ENCODE measurements at places on chromosomes 7 and 10.

DNA sequence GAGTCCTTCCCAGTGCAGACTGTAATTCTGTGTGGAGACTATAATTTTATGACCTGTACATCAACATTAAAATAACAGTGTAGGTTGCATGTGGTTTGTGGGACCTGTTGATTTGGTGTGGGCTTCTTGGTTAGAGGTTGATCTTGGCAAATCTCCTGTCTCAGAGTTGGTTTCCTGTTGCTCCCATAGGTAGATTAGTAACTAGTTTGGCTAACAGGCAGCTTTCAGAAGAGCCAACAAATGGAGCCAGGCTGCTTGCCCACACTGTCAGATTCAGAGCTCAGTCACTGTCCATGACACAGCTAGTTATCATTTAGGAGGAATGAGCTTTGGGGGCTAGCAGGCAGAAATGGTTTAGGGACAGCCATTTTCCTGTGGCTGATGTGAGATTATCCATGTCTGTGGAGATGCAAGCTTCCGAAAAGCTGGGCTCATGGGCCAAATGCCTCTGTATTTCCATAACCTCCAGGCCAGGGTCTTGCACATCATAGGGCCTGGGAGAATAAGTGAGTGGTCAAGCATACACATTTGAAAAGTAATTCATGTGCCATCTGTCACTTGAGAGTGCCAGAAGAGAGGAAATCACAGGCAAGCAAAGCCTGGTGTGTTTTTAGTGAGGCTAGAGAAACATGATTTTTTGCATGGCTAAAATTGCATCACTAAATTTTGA lies 33.4 kb downstream of the CCM2 start:
- no peak for DNase-seq

DNA sequence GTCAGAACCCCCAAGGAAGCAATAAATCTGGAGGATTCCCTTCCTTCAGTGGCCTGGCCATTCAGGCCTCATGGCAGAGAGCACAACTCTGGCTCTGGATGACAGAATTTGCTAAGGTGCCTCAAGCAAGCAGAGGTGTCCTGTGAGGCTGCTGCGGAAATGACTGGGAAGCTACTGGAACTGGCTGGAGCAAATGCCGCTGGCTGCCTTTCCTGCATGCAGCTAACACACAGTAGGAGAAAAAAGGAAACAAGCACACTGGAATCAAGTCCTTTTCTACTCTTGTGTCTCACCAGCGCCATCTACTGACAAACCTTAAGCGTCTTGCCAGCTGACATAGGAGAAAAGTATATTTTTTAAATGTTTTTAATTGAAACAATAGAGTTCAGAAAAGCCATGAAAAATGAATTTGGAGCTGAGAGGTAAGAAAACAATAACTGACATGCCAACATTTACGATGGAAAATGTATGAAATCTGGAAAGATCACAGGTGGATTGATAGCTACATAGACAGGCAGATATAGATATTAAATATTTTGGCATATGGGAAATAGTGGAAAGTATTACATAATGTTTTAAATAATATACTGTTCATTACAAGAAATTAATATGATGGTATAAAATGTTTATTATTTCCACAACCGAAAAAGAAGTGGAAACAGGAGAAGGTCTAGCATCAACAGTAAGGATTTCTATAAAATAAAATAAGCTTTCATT lies 951.6 kb downstream of the ANKRD7 start:
- DNase-seq = peak; percentile 84

DNA sequence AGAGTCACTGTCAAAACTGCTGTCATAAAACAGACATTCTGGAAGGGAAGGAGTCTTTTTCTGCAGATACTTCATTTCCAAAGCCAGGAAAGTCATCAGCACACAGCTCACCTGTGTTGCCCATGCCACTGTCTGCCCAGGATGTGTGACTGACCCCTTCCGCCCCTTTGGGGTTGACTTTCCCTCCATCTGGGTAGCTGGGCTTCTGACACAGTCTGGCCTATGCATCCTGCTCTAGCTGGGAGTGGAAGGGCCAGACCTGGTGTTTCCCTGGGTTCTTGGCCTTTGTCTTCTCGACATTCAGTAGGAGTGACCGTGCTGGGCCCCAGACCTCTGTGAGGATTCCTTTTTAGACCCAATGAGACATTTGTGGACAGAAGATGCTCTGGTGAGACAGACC lies 378.9 kb upstream of the NUPR2 start:
- DNase-seq = no peak

- DNase-seq = peak; percentile 68
These were observed 337.7 kb upstream of the NPVF start for GRCh38 chr7:25565949-25566348.

DNA sequence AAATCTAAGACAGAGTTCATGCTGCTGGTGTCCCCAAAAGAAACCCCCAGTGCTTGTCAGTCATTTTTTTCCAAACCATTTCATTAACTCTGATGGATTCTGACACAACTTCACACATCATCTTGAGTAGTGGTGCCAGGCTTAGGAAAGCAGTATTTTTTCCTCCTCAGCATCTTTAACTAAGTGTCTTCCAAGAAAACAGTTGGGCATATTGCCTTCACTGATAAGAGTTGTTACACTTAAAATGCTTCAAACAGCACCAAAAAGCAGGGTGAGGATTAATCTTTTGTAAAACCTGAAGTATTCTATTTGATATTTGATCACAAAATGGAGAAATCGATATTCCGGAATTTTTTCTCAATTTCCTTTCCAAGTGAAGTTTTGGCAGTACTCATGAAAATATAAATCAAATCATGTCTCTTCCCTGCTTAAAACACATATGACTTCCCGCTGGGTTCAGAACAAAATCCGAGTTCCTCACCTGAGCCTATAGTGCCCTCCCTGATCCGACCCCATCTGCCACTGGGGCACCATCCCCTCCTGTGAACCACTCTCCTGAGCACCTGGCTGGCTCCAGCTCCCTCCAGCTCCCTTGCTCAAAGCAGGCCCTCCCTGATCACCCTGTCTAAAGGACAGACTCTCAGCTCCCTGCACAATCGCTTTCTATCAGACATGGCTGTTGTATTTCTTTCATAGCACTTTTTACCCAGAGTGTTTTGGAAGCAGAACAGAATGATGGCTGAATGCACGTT lies 61.6 kb downstream of the CYTH3 start:
- no peak for DNase-seq

GRCh38 chr7:33550979-33551378 lies 354.4 kb upstream of the BMPER start:
- DNase-seq = no peak

DNA sequence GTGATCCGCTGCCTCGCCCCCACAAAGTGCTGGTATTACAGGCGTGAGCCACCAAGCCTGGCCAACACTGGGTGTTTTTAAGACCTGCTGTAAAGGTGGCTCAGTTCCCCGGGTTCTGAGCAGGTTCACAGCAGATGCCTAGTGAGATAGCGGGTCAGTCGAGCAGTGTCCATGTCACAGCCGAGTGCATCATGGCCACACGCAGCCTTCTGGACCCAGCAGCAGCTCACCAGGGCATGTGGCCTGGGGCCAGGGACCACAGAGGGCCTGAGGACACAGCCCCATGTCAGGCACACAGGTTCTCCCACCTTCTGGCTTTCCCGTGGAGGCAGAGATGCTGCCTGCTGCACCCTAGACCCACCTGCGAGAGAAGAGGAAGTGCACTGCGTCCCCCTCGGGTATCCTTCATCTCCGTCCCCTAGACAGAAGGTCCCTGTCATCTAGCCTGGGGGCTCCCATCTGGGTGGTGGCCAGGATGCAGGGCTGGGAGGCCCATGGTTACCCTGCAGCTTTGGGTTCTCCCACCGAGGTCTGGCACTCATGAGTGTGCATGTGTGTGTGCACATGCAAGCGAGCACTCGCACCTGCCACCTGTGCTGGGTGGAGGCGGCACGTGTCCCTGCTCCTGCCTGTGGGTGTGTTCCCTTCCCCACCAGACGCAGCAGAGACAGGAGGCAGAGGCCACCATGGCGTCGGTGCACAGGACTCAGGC lies 98.6 kb downstream of the NKX6-2 start:
- no peak for DNase-seq

- no peak for DNase-seq
These were observed 16.7 kb upstream of the CADPS2 start for GRCh38 chr7:122902751-122903495.

DNA sequence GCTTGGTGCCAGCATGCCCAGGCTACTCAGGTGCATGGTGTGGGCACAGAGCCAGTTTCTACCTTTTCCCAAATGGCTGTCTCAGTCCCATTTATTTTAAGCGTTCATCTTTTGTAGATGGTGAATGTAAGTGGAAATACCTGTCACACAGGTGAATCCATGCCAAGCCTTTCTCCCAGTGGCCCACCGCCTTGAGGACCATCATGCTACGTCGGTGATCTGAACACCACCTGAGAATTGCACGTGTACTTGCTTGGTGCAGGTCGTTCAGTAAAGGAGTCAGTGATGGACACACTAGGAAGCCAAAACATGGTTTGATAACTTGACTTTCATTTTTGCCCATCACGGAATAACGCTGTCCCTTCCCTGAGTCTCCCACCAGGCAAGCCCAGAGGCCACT lies 666.7 kb upstream of the FOXK1 start:
- DNase-seq = no peak

GRCh38 chr10:70753026-70753663 lies 32.0 kb downstream of the TBATA start:
- peak; percentile 42 for DNase-seq

DNA sequence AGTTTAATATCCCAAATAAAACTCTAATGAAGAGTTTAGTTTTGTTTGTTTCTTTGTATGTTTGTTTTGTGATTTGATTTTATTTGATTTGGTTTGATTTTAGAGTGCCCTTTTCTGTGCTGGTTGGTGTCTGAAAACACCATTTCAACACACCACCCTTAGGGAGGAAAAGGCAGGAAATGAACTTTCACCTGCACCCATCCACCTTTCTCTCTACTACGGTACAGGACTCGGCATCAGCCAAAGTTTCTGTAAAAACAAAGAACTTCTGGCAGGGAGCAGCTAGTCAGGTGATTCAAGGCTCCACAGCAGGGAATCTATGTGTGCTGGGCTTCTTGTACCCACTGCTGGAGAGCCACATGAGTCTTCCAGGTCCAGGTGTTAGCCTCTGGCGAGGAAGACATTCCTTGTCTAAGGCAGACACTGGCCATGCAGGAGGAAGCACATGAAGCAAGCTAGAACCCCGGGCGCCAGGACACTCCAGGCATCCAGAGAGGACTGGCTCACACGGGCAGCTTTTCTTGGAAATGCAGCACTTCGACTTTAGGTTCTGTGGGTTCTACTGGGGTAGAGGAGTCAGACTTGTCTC lies 22.1 kb upstream of the STK17A start:
- DNase-seq = no peak

DNA sequence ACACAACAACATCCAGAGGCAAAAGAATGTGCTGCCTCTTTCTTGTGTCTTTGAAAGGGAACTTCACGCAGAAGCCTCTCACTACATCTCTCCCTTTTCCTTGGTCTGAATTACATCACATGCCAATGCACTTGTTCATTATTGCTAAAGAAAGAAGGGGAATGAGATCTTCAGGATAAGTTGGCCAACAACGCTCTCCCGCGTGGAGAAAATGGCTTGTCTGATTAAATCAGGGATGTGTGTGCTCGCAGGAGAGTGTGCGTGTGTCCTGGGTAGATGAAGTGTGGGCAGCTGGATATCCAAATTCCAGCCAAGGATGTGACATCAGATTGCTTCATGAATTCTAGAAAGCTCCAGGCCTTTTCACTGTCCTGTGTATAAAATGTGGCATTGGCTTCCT lies 541.6 kb upstream of the FZD8 start:
- no peak for DNase-seq

DNA sequence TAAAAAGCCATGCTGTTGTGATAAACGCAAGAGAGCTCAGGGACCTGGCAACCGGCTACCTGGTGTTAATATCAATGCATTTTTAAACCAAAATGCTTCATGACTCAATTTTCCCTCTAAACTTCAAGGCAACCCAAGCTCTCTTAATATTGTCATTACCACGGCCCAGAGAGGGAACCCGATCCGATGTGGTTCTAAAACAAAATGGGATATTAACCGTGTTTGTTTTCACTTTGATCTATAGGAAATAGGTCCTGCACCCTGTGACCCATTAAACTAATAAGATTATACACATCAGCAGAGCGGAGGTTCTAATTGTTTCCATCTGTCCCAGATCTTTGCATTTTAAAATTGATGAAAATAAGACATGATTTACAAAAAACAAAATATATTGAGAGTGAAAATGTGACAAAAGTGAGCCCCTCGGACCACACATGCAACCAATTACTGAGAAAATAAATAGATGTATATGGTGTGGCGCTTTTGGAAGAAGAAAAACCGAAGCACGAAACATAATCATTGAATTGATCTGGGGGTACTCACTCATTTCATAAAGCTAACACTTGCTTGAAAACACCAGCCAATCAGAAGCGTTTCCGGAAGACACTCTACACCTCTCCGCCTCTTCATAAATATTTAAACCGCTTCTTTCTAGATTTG lies 290.3 kb upstream of the NFE2L3 start:
- DNase-seq = no peak

- peak; percentile 93 for DNase-seq
These were observed 125.3 kb downstream of the CHN2 start for GRCh38 chr7:29319719-29320521.

- DNase-seq = peak; percentile 70
These were observed 113.3 kb upstream of the CREB5 start for GRCh38 chr7:28298870-28299518.

GRCh38 chr10:28761084-28761846 lies 83.9 kb downstream of the BAMBI start:
- peak; percentile 18 for DNase-seq

DNA sequence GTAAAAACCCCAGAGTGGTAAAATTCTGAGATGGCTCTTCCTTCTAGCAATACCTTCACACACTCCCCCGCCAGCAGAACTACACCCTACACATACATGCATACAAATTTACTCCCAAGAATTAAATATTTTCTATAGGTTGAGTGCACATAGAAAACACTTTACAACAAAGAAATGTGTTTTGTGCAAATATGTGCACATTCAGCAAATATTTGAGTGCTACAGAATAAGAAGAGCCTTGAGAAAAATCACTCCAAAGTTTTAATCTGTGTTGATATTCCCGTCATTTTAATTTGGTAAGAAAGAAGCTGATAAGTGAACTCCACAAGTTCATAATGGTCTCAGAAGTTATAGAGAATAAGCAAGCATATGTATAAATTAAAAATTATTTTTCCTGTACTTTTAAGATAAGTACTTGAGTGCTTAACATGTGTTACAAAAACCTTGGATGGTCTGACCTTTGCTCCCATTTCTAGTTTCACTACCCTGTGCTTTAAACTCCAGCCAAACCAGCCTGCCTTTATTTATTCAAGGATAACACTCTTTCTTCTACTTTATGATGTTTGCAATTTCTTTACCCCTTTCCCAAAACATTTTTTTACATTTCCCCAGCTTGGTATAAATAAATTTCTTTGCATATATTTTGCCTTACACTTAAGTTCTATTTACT lies 733.5 kb upstream of the LRRTM3 start:
- DNase-seq = no peak

GRCh38 chr10:59970396-59971368 lies 64.3 kb upstream of the CCDC6 start:
- DNase-seq = no peak

- no peak for DNase-seq
These were observed 143.2 kb upstream of the MEOX2 start for GRCh38 chr7:15829691-15830090.

GRCh38 chr7:33916357-33917081 lies 11.2 kb downstream of the BMPER start:
- DNase-seq = no peak

GRCh38 chr7:99561737-99562051 lies 3.3 kb downstream of the ZNF655 start:
- DNase-seq = no peak

GRCh38 chr7:23261843-23262452 lies 15.4 kb downstream of the GPNMB start:
- DNase-seq = peak; percentile 79

- no peak for DNase-seq
These were observed 70.1 kb downstream of the RNF216 start for GRCh38 chr7:5711409-5711808.

All from Ammon's horn (tissue), 1 donor.